Cardiac septum (tissue), 1 donor: ENCODE measurements at places on chromosomes 11 and 22.

- no peak for DNase-seq
These were observed 37.0 kb downstream of the SGSM1 start for GRCh38 chr22:24843048-24843447.

DNA sequence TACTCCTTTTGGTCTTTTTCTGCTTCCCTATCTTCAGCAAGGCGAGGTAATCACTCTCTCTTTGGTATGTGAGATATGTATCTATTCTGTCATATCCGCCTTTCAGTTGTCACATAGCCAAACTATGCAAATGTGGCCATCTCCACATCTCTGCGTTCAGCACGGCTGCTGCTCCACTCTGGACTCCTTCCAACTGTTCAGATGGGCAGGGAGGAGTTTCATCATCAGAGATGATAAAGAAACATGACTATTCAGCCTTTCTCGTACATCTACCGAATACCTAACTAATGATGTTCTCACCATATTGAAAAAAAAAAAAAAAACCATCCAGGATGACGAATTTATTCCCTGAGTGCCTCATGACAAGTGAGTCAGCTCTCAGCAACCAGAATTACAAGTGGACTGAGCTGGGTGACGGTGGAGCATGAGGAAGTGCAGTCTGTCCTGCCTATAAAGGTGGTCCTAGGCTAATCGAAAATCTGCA, 899.6 kb downstream of the OPCML start:
- DNase-seq, result no peak

DNA sequence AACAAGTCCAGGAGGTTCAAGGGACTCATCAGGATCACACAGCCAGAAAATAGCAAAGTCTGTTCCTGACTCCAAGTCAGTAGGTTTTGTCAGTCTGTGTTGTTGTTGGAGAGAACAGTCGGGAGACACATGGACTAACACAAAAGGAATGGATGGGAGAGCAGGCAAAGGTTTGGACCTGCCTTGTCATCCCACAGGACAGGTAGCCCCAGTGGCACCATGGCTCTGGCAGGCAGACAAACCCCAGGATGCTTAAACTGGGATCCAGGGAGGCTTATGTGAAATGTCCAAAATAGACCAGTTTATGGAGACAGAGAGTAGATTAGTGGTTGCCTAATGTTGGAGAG, 201.6 kb upstream of the NAV2 start:
- DNase-seq, result no peak

GRCh38 chr11:11464555-11464954, 111.5 kb upstream of the CSNK2A3 start:
- no peak for DNase-seq

- DNase-seq, result no peak
These were observed 1151.9 kb downstream of the BRD1 start for GRCh38 chr22:48675830-48676145.

GRCh38 chr11:68469122-68469521, 8.6 kb downstream of the PPP6R3 start:
- no peak for DNase-seq

GRCh38 chr22:49619301-49619700, 208.4 kb downstream of the BRD1 start:
- no peak for DNase-seq

DNA sequence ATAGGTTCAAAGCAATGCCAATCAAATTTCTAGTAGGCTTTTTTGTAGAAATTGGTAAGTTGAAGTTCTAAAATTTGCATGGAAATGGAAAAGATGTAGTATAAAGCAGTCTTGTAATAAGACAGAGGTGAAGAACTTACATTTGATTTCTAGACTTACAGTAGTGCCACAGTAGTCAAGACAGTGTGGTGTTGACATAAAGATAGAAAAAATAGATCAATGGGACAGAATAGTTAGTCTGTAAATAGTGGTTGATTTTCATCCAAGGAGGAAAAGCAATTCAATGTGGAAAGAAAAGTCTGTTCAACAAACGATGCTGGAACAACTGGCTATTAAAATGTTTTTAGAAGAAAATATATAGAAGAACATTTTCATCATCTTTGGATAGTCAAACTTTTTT, 67.9 kb downstream of the CHRDL2 start:
- no peak for DNase-seq

GRCh38 chr11:32817181-32817851, 12.4 kb upstream of the PRRG4 start:
- DNase-seq, result no peak

- no peak for DNase-seq
These were observed 1.5 kb downstream of the TCF20 start for GRCh38 chr22:42268852-42269410.

DNA sequence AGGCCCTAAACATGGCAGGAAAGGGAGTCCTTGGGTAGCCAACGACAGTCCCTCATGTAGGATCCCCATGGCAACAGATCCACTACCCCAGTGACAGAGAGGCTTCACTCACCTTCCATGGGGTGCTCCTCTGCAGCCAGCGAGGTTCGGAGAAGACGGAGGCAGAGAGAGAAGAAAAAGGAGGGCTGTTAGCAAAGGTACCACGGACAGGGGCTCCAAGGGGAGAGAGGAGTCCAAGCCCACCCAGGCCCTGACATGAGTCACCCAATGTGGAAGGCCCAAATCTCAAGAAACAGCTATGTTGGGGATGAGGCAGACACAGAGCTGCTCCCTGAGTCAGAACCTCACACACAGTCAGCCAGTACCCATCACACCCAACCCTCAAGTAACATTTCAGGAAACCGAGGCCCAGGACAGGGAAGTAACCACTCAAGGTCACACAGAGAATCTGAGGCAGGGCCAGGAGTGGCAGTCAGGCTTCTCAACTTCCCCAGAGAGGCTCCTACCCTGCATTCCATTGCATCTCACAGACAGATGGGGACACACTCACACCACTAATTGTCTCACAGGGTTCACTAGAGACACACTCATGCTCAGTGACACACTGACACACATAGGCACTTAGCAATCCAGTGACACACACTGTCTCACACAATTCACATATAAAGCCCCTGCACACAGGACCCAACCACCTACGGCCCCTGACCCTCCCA, 25.2 kb downstream of the NRXN2 start:
- DNase-seq, result no peak

GRCh38 chr11:83054904-83055380, 16.8 kb downstream of the RAB30 start:
- DNase-seq, result no peak

- DNase-seq, result no peak
These were observed 81.0 kb downstream of the BUD13 start for GRCh38 chr11:116691771-116692177.

DNA sequence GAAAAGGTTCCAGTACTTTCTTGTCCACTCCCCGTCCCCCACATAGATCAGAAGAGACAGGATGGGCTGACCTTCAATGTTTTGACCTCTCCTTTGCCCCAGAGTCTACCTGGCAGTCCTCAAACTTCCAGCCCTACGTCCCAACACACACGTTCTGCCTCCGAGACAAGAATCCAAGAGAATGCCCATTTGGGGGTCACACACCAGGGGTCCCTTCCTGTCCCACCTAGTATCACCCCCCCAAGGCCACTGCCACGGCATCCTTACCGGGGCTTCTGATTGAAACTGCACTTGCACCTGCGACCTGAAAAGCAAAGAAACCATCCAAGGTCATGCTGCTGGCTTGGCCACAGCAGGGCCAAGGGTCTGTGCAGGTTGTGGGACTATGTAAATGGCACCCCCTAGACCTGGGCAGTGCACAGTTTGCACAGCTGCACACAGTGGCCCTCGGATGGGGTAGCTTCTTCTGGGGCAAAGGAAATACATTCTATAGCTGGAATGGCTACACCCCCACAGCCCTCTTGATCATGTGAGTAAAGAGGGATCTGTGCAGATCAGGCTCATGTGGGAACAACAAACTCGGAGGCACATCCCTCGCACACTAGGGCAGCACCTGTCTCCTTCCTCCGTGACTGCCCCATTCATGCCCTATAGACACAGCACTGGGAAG, 16.5 kb upstream of the FXYD2 start:
- peak; percentile 66 for DNase-seq

GRCh38 chr22:38243007-38243765, 29.6 kb downstream of the TMEM184B start:
- no peak for DNase-seq

GRCh38 chr11:34655335-34656008, 34.6 kb downstream of the EHF start:
- no peak for DNase-seq

DNA sequence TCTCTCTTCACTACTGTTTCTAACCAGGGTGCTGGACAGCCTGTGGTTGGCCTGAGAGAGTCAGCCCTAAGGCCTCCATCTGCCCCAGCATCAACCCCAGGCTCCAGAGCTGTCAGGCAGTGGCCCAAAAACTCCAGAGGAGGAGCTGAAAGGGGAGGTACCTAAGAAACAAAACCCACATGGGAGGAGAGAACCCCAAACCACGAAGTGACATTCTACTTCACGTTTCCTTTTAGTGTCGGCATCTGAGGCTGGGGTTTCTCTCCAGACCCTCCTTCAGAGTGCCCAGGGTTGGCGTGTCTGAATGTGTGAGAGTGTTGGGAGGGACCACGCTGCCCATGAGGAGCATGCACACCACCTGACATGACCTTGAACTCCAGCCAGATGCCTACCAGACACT, 69.8 kb upstream of the NNMT start:
- DNase-seq, result no peak

GRCh38 chr11:98564233-98564632, 456.5 kb upstream of the CNTN5 start:
- no peak for DNase-seq

DNA sequence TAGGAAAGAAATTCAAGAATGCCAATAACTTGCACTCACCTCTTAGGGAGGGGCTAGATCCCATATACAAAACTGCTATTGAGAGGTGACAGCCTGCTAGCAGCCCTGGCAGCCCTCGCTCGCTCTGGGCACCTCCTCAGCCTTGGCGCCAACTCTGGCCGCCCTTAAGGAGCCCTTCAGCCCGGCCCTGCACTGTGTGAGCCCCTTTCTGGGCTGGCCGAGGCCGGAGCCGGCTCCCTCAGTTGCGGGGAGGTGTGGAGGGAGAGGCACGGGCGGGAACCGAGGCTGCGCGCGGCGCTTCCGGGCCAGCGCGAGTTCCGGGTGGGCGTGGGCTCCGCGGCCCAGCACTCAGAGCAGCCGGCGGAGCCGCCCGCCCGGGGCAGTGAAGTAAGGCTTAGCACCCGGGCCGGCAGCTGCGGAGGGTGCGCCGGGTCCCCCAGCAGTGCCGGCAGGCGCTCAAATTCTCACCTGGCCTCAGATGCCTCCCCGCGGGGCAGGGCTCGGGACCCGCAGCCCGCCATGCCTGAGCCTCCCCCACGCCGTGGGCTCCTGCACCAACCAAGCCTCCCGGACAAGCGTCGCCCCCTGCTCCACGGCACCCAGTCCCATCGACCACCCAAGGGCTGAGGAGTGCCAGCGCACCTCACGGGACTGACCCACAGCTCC, 329.9 kb downstream of the FAM181B start:
- DNase-seq, result no peak
